Thymus (tissue), 14 donors: ENCODE measurements at places on chromosomes 13 and 19.

GRCh38 chr13:93499991-93500390 is 273.4 kb downstream of the GPC6 start:
- no peak for DNase-seq

DNA sequence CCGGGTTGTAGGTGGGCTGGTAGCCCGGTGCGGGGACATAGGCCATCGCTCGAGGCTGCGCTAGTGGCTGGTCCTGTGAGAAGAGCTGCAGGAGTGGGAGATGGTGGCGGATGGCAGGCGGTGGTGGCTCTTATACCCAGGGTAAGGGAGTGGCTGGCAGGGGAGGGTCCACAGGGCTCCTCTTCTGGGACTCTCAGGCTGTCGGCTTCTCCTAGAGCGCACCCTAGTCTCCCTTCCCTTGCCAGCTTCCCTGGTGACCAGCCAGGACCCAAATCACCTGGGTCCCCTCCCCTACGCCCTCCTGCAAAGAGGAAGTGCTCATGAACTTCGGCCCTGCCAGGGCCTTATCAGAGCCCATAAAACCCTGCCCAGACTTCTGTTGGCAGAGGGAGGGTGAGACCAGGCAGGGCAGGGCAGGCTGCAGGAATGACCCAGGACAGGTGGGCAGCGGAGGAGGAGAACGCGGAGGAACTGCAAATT is at the start of gene LGALS4:
Gene LGALS4 (minus strand): TSS at position 105 of the 480 bp plus-strand sequence. CDS start 59 bp downstream, at position 46.
- no peak for DNase-seq

- no peak for DNase-seq
Measured at GRCh38 chr19:49988433-49988832, 27.5 kb upstream of the SIGLEC11 start.

GRCh38 chr19:7888145-7888825 is at the start of gene LRRC8E:
LRRC8E (plus strand) TSS chr19:7888510; CDS start chr19:7895604, 7,094 bp downstream.
- DNase-seq: no peak

GRCh38 chr19:31347828-31348392 is 1.3 kb downstream of the TSHZ3 start:
- no peak for DNase-seq

DNA sequence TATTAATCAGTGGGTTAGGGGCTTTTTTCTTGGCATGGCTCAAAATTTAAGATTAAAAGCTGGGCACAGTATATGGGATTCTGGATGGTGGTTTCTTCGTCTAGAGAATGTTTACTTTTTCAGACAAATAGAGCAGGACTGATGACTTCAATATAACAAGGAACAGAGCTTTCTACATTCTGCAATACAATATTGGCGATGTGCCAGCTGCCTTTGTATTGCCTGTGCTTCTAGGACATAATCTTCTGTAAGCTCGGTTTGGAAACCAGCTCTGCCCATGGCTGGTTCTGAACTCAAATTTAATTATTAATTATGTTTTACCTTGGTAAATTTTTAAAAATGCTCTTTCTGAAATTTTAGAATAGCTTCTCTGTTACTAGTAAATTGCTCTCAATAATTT is 139.1 kb upstream of the TRPC4 start:
- DNase-seq: no peak

DNA sequence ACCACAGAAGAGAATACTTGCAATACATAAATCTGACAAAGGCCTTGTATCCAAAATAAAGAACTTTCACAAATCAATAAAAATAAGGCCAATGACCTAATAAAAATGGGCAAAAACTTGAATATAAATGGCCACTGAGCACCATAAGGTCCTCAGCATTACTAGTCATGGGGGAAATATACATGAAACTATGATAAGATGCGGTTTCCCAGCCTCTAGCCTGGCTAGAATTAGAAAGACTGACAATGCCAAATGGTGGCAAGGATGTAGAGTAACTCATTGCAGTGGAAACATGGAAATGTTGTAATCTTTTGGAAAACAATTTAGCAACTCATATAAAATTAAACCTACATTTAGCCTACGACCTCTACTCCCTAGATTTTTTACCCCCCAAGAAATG is 227.1 kb downstream of the GGACT start:
- DNase-seq: no peak

DNA sequence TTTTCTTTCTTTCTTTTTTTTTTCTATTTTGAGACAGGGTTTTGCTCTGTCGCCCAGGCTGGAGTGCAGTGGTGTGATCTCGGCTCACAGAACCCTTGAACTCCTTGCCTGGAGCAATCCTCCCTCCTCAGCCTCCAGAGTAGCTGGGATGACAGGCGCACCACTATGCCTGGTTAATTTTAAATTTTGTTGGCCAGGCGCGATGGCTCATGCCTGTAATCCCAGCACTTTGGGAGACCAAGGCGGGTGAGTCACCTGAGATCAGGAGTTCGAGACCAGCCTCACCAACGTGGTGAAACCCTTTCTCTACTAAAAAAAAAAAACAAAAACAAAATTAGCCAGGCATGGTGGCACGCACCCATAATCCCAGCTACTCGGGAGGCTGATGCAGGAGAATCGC is 8.7 kb upstream of the SBNO2 start:
- DNase-seq: no peak

GRCh38 chr13:96082640-96083039 is 7.3 kb upstream of the HS6ST3 start:
- no peak for DNase-seq

DNA sequence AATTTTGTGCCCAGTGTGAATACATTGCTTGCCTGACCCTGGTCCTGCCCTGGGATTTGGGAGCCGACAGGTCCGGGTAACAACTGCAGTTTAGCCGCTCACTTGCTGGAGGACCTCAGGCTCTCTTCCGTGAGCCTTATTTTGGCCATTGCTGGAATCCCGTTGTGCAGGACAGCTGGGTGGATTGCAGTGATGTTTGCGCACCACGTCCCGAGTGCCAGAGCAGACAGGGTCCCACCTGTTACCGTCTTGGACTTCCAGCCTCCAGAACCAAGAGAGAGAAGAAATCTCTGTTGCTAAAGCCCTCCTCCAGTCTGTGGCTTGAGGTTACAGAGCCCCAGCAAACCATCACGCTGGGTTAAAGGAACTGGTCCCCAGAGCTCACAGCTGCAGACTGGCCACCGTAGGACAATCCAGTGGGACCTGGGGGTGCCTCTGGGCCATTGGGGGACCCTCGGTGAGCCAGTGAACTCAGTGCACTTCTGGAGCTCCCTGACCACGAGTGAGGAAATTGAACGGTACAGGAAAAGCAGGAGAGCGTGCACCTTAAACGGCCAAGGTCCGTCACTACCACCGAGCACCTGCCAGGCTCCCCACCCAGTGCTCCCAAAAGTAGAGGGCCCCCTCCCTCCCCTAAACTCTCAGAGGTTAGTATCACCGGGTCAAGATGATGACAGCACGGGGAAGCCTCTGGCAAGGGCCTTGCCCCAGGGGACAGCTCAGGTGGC is 92.9 kb downstream of the GNG7 start:
- no peak for DNase-seq

DNA sequence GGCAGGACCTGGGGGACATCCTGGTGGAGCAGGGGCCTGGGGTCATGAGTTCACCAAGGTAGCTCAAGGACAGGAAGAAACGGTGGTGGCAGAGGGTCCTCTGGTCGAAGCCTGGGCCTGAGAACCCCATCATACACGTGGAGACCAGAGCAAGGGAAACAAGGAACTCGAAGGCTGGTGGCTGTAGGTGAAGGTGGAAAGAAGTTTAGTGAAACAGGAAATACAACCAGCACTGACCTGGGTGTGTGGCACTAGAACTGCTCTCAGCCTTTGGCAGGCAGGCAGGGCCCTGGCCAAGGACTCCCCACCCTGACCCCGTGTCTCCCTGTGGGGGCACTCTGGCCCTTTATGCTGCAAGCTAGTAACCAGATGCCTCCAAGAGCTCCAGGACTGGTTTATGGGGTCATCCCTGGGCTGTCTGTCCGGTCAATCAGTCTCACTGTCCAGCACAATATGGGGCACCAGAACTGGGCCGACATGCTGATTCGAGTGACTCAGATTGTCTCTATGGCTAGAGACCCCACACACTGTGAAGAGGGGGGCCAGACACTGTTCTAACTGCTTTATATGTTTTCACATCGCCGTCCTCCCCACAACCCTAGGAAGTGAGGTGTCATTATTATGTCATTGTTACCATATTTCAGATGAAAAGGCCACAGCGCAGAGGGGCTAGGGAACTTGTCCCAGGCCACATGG is 3.8 kb downstream of the COX6B2 start:
- DNase-seq: no peak

DNA sequence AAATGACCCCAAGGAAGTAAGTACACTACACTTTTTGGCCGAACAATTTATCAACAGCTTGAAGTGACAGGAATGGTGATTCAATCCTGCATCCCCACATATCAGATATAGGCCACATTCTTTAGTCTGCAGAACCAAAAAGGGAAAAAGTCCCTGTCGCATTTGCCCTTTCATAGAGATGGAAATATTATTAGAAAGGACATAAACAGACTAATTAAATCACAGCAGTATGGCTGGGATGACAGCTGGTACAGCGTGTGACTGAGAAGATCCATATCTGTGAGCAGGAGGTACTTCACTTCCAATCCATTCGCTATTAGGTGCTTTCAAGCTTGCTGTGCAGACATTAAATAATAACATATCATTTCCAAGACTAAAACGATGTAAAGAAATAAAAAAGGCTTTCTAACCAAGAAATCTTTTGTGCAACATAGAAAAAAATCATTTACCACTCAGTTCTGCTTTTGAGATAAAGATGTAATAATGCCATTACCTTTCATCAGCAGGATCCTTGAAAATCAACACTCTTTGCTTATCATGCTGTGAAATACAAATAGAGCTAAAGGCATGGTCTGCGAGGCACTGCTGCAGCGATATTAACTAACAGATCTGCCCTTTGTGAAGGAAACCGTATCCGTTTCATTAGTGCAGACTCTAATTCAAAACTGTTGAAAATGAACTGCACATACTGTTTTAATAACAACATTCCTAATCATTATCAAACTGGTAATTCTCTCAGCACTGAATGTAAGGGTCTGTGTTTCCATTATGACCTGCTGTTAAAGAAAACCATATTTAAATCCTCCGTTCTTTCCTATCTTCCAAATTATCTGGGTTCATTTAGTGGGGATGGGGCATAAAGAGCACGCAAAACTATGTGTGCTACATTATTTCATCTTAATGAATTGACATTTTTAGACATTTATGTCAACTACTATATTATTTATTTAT is 245.6 kb downstream of the DACH1 start:
- DNase-seq: no peak

GRCh38 chr13:48125794-48126228 is 30.9 kb upstream of the MED4 start:
- DNase-seq: no peak

DNA sequence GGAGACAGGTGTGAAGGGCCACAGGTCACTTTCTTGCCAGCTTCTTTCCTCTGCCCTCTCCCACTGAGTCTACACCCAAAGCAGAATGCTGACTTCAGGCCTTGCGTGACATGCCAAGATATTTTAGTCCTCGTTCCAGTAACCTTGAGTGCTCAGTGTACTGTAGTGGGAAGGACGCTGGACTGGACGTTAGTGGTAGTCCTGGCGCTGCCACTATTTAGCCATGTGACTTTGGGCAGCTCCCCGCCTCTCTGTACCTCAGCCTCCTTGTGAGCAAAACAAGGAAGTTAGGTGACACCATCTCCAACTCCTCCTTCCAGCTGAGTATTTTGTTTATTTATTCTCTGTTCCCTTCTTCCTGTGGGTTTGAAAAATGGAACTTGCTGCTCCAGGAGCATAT is 86.1 kb downstream of the FRY start:
- no peak for DNase-seq

GRCh38 chr13:27853861-27854260 is 61.6 kb downstream of the GSX1 start:
- DNase-seq: no peak

DNA sequence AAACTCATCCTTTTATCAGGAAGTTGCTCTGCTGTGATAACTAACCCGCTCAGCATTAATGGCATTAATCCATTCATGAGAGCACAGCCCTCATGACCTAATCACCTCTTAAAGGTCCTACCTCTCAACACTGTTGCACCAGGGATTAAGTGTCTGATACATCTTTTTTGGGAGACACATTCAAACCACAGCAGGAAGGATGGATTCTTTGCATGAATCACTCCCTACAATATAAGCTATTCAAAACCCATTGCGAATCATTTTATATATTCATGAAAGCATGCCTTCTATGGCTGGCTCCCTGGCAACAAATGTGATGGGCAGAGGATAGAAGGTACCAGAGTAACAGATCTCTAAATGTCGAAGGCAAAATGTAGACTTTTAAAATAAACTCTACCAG is 27.6 kb downstream of the ARL11 start:
- no peak for DNase-seq

- DNase-seq: no peak
Measured at GRCh38 chr19:54420068-54420382, 4.8 kb downstream of the TTYH1 start.

- DNase-seq: no peak
Measured at GRCh38 chr19:34818270-34818669, 45.3 kb upstream of the ZNF599 start.

GRCh38 chr19:1920644-1921043 is 15.4 kb downstream of the ADAT3 start:
- DNase-seq: no peak

GRCh38 chr13:111153977-111154332 is 38.8 kb downstream of the ARHGEF7 start:
- no peak for DNase-seq

GRCh38 chr19:52942386-52943133 is 19.3 kb upstream of the ZNF888 start:
- peak; percentile 95 for DNase-seq

GRCh38 chr13:66665991-66666390 is 564.1 kb downstream of the PCDH9 start:
- no peak for DNase-seq

- DNase-seq: no peak
Measured at GRCh38 chr19:3464587-3465235, 15.6 kb downstream of the SMIM24 start.

DNA sequence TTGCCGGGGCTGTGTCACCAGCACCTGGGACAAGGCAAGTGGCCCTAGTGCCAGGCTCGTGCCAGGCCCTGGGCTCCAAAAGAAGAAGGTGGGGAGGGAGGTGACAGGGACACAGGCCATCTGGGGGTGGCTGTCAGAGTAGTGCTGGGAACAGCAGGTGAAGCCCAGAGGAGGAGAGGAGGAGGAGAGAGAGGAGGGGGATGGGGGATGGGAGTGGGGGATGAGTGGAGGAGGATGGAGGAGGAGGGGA is 18.7 kb downstream of the LSM4 start:
- DNase-seq: peak; percentile 32

DNA sequence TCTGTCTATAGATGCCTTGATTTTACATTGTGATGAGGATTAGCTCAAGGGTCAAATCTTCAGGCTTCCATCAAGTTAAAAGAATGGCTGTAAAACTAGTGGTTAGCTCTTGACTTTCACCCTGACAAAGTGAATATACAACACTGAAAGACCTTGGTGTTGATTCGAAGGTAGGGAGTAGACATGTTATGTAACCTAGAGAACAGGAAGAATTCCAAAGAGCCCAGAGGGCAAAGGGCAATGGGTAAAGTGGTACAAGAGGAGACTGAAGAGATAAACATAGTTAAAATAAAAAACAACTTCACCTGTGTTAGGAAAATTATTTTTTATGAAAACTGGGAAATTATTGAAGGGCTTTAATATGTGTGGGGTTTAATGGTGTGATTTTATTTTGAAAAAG is 833.2 kb upstream of the KLHL1 start:
- DNase-seq: no peak
